Activated CD8-positive, alpha-beta memory T cell treated with anti-CD3 and anti-CD28 coated beads, Interleukin-2, amount 10 ng/mL, durations not matched to agents 7 days and 5 days (primary cell): ENCODE measurements at places on chromosomes 7 and 10. TPM values are rescaled to one million over a fixed set of nuclear protein-coding genes. Genes with fewer than 3 reads are reported as not detected.

DNA sequence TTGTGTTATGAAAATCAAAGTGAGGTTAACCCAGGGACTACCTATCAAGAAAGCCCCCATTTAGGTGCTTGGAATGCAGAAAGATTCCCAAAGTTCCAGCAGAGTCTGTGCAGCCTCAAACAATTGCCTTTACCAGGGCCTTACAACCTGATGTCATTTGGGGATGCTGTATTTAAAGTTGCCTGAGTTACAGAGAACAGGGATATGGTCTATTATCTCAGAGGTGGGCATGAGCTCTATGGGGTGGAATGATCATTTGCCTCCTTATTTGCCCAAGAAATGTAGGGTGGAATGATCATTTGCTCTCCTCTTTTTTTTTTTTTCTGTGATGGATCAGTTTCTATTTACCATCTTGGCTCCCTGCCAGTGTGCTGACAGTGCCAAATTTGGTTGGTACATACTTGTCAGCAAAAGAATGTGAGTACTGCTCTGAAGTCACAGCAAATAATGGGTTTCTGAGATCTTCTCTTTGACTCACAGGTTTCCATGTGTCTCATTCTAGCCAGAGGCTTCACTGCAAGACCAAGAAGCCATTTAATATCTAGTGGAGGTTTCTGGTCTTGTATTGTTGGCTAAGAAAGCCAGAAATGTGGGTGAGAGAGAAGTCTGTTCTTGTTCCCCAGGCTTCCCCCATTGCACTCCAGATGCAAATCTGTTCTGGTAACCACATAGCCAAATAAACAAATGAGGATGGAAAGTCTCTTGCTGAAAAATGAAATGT lies 45.5 kb upstream of the ZNRF2 start:
- no peak for DNase-seq

DNA sequence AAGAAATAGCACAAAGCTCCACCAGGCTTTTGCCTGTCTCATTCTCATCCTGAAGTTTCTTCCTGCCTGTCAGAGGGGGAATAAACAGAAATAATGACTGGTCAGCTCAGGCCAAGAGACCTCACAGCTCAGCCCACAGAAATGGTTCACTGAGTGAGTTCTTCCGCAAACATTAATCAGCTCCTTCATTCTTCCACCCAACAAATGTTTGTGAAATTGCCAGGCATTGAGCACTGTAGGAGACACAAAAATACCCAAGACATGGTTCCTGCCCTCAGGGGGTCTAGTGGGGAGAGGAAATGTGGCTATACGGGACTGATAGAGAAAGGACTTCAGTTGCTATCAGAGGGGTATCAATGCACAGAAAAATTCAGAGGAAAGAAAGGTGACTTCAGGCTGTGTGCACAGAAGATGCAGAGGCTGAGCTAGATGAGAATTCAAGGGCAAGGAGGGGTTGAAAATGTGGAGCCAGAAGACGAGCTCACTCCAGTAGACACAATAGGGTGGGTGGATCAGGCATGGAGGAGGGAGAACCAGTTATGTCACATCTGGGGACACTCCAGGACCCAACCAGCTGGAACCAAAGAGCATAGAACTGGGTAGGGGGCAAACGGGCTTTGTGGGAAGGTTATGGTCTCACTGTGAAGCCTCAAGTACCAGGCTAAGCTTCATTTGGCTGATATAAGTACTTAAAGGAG lies 20.9 kb downstream of the MYOF start:
- no peak for DNase-seq

GRCh38 chr7:150368096-150368883 lies at the start of gene REPIN1:
TSS of gene REPIN1 (plus strand) at chr7:150368822. CDS start at chr7:150369712, 890 bp downstream.
- DNase-seq = peak; percentile 89

BMPER gene
- total RNA-seq = not detected

GPER1 gene
- not detected for total RNA-seq

C10orf53 gene
- not detected for total RNA-seq

STEAP1 gene
- total RNA-seq = not detected

ZNF727 gene
- total RNA-seq = not detected
